ENCODE measurements at places on chromosomes 12 and 14.

- no peak for DNase-seq
Observed at GRCh38 chr14:103594265-103594664, 31.5 kb downstream of the COA8 start.

DNA sequence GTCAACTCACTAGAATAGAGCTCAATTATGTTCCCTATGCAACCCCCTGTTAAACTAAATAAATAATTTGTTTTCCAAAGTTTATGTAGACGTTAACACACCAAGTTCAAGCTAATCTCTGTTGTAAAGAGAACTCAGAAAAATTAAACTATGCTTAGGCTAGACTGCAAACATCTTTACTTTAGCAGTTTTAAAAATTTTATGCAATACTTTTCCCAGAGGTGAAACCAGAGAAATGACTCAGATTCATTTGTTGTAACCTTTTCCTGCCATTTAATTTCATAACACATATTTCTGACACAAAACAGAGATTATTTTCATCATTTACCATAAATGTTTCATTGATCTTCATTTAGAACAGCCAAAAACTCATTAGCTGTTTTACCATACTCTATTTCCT is 27.4 kb downstream of the ABCC9 start:
- no peak for DNase-seq

DNA sequence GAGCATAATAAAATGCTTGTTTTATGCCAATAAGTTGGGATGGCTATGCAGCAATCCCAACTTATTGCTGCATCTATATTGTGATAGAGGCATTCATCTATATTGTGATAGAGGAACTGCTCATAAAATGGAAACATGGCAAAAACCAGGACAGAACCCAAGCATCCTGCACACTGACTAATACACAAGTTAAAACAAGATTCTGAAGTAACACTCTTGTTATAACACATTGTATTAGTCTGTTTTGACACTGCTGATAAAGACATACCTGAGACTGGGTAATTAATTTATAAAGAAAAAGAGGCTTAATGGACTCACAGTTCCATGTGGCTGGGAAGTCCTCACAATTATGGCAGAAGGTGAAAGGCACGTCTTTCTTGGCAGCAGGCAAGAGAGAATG is 36.8 kb downstream of the KCNK10 start:
- no peak for DNase-seq

GRCh38 chr12:60489071-60489470 is 893.2 kb downstream of the SLC16A7 start:
- DNase-seq = no peak

GRCh38 chr12:125203145-125203765 is 138.0 kb downstream of the AACS start:
- DNase-seq = peak; percentile 25

DNA sequence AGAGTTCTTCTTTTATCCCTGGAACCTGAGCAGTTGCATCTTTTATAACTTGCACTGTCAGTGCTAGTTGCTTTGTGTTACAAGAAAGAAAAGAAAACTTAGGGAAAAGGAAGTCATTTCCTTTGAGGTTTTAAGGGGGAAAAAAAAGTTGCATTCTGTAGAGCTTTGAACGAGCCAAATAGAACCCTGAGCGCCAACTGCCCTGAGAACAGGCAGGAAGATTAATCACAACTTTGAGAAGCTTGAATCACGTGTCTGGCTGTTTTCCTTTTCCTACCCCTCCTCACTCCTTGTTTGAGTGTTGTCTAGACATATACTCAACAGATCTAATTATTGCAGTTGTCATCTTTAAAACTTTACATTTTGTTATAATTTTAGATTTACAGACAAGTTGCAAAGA is 12.5 kb downstream of the PCNX1 start:
- no peak for DNase-seq

DNA sequence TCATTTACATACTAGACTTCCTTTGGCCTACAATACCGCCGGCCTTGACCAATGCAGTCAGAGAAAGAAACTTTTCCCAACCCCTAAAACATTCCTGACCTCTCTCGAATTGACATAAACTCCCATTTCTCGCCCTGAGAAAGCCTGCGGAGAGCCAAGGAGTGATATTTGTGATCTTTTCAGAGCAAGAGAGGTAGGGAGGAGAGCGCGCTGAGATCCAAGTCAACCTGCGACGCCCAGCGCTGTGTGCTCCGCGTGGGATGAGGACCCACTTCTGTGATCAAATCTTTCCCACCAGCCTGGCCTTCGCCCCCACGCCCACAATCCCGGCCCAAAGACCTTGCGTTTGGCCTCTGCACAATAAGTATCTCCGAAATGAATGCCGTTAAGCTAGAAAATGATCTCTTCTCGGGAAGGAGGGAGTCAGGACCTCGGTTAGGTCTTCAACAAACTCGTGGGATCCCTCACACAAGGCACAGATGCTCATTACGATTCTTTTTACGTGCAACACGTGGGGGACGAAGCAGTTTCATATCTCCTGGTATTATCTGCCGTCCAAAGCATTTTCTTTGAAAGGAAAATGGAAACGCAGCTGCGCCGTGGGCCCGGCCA is 6.3 kb upstream of the NPAS3 start:
- no peak for DNase-seq

- no peak for DNase-seq
Observed at GRCh38 chr12:87082756-87083155, 826.6 kb upstream of the MGAT4C start.

GRCh38 chr14:65169351-65169750 is 67.0 kb upstream of the MAX start:
- no peak for DNase-seq

GRCh38 chr12:46153268-46153872 is 115.5 kb downstream of the SLC38A1 start:
- peak; percentile 9 for DNase-seq

GRCh38 chr12:53869500-53869899 is 69.1 kb upstream of the HOXC13 start:
- DNase-seq = no peak

GRCh38 chr14:60116181-60116580 is 24.5 kb downstream of the PCNX4 start:
- no peak for DNase-seq

GRCh38 chr12:80400571-80400991 is 43.5 kb upstream of the PTPRQ start:
- DNase-seq = no peak

DNA sequence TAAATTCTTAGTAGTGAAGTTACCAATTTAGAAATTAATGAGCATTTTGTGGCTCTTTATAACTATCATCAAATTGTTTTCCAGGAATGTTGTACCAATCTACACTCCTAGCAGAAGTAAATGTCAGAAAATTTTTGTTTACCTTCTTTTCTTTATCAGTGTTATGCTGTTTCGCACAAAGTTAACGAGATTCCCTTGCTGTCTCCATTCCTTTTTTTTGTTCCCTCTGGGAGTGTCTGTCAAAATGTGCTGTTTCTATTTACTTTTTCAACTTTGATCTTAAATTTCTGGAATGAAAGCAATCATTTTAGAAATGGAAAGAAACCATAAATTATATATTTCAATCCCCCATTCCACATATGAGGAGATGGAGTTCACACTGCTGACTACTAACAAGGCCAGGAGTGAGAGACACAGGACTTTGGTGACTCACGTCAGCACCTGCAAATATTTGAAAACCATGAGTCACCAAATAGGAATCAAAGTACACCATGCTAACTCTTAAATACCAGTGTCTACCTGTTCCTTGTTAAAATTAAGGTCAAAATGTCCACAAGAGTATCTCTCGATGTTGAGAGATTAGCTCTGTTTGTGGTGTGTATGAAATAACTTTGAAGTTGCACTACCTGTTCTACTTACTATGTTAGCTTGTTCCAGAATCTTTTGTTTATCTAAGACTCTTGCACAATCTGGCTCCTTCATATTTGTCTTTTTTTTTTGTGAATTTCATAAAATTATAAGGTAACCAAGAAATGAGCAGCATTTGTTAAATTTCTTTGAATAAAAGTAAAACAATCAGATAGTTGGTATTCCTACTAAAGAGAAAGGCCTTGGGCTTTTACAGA is 106.0 kb downstream of the RMST start:
- DNase-seq = no peak
